ENCODE measurements at places on chromosomes 5 and 9.
A peak's percentile ranks its signal among the peaks of the same experiment; 100 is the strongest.

DNA sequence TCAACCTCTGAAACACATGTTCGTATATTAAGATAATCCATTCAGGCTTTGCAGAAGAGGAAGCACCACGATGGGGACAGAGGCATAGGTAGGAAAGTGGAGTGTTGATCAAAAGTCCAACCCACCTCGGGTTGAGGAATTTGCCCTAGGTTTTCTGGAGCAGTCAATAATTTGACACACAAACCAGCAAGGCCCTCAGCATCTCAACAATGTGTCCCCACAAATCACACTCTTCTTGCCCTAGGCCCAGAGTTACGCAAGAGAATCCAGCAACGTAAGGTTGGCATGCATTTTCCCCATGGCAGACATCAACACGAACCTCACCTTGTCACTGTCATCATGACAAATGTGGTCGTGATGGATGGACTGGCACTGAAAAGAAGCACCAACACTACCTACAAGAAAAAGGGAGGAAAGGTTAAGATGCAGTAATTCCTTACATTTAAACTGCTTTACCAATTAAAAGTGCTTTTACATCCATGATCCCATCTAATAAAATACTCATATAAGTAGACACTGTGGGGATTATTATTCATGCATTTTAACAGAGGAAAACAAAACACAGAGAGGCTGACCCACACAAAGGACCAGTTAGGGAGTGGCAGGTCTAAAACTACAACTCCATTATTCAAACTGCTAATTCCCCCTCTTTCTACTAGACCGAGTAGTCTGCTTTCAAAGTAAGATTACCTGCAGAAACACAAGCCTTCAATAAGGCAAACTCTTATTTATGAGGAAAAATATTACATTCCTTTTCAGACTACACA lies 24.4 kb upstream of the RNF38 start:
- no peak for DNase-seq

DNA sequence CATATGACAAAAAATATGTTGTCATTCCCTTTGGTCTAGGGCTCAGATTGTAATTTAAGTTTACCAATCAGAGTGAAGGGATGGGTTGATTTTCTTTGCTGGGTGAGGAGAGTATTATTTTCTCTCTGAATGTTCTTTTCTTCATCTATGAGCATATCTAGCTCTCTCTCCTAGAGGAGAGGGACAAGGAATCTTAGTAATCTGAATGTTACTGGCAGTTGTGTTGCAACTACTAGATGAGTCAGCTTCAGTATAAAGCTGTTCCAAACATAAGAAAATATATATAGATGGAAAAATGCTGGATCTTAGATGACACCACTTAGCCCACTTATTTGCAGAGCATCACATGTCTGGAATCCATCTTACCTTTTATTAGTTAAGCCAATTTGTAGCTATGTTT lies 259.3 kb downstream of the TUSC1 start:
- no peak for DNase-seq

- DNase-seq: no peak
Observed at GRCh38 chr9:14180960-14181537, 132.9 kb downstream of the NFIB start.

GRCh38 chr5:32261198-32261597 lies 51.5 kb downstream of the MTMR12 start:
- no peak for DNase-seq

GRCh38 chr9:136691316-136692184 lies 4.3 kb upstream of the AGPAT2 start:
- DNase-seq: no peak

DNA sequence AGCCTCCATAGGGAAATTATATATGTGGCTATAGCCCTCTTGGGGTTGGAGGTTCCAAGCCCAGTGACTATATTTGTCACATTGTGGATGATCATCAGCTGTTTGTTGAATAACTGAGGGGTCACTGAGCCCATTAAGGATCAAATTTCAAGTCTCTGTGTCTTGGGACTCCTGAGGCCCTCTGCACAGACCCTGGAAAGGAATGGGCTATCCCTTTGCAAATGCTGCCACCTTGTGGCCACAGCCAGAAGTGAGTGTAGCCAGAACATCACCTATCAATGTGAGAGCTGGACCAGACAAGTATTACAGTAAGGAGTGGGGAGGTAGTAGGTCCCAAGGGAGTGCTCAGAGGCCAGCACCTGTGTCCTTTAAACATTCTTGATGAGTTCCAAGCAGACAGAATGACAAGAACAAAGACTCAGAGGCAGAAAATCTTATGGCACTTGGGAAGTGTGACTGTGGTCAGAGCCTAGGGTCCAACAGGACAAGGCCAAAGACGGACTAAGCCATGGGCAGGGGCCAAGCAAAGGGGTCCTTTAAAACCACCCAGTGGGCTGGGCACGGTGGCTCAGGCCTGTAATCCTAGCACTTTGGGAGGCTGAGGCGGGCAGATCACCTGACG lies 8.2 kb downstream of the RPP25L start:
- DNase-seq: peak; percentile 64

- no peak for DNase-seq
Observed at GRCh38 chr5:73093943-73094342, 26.4 kb upstream of the TMEM171 start.

All from activated CD4-positive, CD25-positive, alpha-beta regulatory T cell treated with anti-CD3 and anti-CD28 coated beads, Interleukin-2, amount 50 U/mL, for 16 hours (primary cell).